ENCODE measurements at places on chromosomes 4 and X.

- no peaks in the 10 kb centered on the region for H3K4me1 ChIP-seq
- H3K27me3 ChIP-seq: no peaks in the 10 kb centered on the region
- no peaks in the 10 kb centered on the region for H3K36me3 ChIP-seq
- no peak overlapping the region for H3K27ac ChIP-seq
- H3K4me3 ChIP-seq: no peak overlapping the region
These were observed 97.2 kb upstream of the NR3C2 start for GRCh38 chr4:148539387-148539786.

GRCh38 chr4:2781911-2782310 lies 11.0 kb upstream of the SH3BP2 start:
- no peaks in the 10 kb centered on the region for H3K27me3 ChIP-seq
- DNase-seq: no peak
- no peaks in the 10 kb centered on the region for H3K36me3 ChIP-seq
- H3K4me3 ChIP-seq: no peak overlapping the region
- peaks cover 9% of the 10 kb centered on the region for H3K4me1 ChIP-seq

DNA sequence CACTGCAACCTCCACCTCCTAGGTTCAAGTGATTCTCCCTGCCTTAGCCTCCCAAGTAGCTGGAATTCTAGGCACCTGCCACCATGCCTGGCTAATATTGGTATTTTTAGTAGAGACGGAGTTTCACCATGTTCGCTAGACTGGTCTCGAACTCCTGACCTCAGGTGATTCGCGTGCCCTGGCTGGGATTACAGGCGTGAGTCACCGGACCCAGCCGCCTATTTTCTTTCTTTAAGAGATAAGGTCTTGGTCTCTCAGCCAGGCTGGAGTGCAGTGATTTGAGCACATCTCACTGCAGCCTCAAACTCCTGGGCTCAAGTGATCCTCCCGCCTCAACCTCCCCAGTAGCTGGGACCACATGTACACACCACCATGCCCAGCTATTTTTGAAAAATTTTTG lies 166.5 kb downstream of the DHRSX start:
- H3K27ac ChIP-seq: no peak overlapping the region
- DNase-seq: no peak
- no peak overlapping the region for H3K4me3 ChIP-seq
- H3K27me3 ChIP-seq: no peaks in the 10 kb centered on the region
- H3K36me3 ChIP-seq: no peaks in the 10 kb centered on the region

GRCh38 chrX:103212749-103213457 lies 2.0 kb upstream of the BEX4 start:
- no peaks in the 10 kb centered on the region for H3K4me1 ChIP-seq
- H3K36me3 ChIP-seq: no peaks in the 10 kb centered on the region
- no peak overlapping the region for H3K4me3 ChIP-seq

DNA sequence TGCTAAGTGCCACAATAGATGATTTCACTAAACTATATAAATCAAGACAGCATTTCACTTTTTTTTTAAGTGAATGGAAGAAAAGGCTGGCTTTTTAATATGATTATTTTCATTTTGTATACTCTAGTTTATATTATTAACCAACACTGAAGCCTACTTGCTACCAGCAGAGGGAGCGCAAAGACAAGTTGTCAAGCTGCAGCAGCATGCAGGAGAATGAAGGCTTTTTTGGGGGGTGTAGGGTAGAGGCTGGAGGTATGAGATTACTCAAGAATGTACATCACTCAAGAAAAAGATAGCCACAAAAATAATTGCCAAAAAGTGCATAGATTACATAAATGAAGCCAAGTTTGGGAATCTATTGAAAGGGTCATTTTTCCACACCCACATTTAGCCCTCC lies 519.5 kb downstream of the FGF13 start:
- H3K4me3 ChIP-seq: no peak overlapping the region
- H3K36me3 ChIP-seq: no peaks in the 10 kb centered on the region
- H3K27ac ChIP-seq: no peak overlapping the region

DNA sequence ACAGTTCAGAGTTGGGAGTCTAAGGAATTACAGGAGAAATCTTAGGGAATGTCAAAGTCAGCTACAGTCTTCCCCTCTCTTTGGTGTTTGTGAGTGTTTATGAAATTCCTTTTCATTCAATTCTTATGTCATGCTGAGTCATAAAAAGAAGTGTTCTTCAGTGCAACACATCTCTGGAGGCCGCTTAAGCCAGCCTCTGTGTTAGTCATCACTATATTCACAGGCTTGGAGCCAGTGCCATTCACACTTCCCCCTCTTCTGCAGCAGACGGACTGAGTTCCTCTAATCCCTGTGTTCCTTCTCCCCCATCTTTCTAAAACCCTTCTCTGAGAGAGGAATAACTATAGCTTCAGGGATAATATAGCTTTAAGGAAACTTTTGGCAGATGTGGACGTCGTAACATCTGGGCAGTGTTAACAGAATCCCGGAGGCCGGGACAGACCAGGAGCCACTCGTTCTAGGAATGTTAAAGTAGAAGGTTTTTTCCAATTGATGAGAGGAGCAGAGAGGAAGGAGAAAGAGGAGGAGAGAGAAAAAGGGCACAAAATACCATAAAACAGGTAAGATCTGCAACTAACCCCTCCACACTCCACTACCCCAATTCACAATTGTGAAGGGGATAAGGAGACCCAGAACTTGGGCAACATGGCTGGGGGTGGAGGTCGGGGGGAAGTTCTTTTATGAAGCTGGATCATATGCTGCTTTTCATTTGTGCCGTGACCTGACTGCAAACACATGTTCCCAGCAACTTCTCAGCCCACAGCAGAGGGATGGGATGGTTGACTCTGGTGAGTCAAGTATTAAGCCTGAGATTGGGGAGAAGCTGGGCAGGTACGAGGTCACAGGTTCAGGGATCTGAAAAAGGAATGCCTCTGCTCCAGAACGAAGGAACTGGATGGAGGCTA lies at the start of gene SRPX2:
SRPX2 (plus strand) TSS at position 244 of the 905 bp plus-strand sequence. CDS start 2,124 bp downstream, outside the sequence.
- peak within 1 kb of the TSS; percentile 86 for H3K27ac ChIP-seq
- H3K4me1 ChIP-seq: peaks cover 31% of the 10 kb centered on the region
- H3K27me3 ChIP-seq: peaks cover 26% of the 10 kb centered on the region
- no peaks in the 10 kb centered on the region for H3K36me3 ChIP-seq
- peak within 1 kb of the TSS; percentile 44 for H3K4me3 ChIP-seq

DNA sequence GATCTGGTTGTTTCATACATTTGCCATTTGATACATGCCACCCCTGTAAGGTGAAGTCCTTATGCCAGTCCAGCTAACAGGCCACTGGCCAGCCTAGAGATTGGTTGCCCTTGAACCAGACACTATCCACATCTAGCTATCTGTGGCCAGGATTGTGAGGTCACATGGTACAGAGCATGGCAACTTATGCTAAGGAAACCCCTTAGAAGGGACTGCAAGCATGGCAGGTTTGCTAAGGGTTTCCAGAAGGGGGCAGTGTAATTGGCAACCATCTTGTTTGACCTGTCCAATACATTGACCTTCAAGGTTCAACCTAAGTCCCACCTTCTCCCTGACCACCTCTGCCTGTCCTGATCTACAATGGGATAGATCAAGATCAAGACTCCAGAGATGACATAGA lies 47.5 kb downstream of the SMC1A start:
- no peak overlapping the region for H3K4me3 ChIP-seq
- no peak overlapping the region for H3K27ac ChIP-seq
- DNase-seq: no peak
- peaks cover 21% of the 10 kb centered on the region for H3K36me3 ChIP-seq
- H3K4me1 ChIP-seq: no peaks in the 10 kb centered on the region

DNA sequence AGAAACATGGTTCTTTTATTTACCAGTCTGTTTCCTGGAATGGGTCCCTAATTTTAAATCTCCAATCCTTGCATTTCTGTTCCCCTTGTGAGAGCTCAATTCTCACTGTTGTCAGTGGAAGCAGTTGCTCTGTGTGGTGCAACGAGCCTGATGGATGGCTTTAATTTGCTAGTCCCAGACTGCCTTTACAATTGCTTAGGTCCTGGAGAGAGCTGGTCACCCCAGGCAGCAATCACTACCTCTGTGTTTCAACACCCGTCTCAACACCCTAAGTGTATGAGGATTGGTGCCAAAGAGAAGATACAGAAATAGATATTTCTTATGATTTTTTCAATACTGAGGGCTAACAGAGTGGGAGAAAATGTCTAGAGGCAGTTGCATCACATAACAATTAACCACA lies 873.8 kb downstream of the GLUD2 start:
- H3K27me3 ChIP-seq: no peaks in the 10 kb centered on the region
- DNase-seq: no peak
- H3K36me3 ChIP-seq: no peaks in the 10 kb centered on the region
- H3K4me3 ChIP-seq: no peak overlapping the region
- no peak overlapping the region for H3K27ac ChIP-seq

- no peak overlapping the region for H3K27ac ChIP-seq
- no peak overlapping the region for H3K4me3 ChIP-seq
- H3K36me3 ChIP-seq: no peaks in the 10 kb centered on the region
- no peaks in the 10 kb centered on the region for H3K4me1 ChIP-seq
These were observed 33.5 kb upstream of the DCX start for GRCh38 chrX:111445485-111445884.

GRCh38 chr4:77538144-77538543 lies 67.5 kb upstream of the CXCL13 start:
- H3K36me3 ChIP-seq: no peaks in the 10 kb centered on the region
- H3K4me1 ChIP-seq: no peaks in the 10 kb centered on the region

DNA sequence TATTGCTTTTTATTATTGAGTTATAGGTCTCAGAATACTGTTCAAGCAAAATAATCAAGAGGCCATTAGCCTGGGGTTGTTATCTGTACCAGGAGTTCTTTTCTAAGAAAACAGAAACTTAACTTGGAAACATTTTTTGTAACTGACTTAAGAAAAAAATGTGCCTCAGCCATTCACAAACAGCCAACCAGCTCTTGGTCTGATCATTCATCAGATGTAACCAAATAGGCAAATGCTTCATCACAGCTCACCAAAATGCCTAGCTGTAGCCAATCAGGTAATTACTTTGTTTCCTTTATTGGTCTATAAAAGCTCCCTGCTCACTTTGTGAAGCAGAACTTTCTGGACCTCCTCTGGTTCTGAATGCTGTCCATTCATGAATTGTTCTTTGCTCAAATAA lies 387.7 kb downstream of the FAT4 start:
- no peak for DNase-seq
- no peaks in the 10 kb centered on the region for H3K27me3 ChIP-seq
- no peaks in the 10 kb centered on the region for H3K36me3 ChIP-seq
- H3K27ac ChIP-seq: no peak overlapping the region

- H3K27me3 ChIP-seq: no peaks in the 10 kb centered on the region
- no peak for DNase-seq
- peaks cover 28% of the 10 kb centered on the region for H3K4me1 ChIP-seq
- peaks cover 65% of the 10 kb centered on the region for H3K36me3 ChIP-seq
- no peak overlapping the region for H3K4me3 ChIP-seq
- no peak overlapping the region for H3K27ac ChIP-seq
These were observed 161.7 kb downstream of the AFAP1 start for GRCh38 chr4:7777871-7778509.

GRCh38 chr4:19266566-19266965 lies 985.1 kb upstream of the SLIT2 start:
- H3K4me3 ChIP-seq: no peak overlapping the region
- no peaks in the 10 kb centered on the region for H3K4me1 ChIP-seq
- no peak overlapping the region for H3K27ac ChIP-seq
- H3K36me3 ChIP-seq: no peaks in the 10 kb centered on the region
- DNase-seq: no peak

DNA sequence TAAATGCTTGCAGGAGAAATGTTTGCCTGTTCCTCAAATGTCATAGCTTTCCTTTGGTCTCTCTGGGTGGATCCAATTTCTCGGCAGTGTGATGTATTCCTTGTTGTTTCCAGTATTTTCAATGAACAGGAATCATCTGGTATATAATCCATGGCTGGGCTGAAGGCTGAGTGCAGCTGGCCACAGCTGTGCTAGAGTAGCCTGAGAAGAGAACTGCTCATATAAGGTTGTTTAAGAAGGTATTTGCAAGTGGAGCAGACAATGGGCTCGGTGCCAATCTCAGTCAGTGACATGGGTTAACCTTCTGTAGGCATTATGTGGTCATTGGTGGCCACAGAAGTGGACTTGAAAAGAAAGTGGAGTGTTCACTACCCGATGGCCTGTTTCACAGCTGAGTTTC lies 390.3 kb downstream of the SPRY1 start:
- H3K27me3 ChIP-seq: no peaks in the 10 kb centered on the region
- no peak overlapping the region for H3K4me3 ChIP-seq
- DNase-seq: peak; percentile 97

DNA sequence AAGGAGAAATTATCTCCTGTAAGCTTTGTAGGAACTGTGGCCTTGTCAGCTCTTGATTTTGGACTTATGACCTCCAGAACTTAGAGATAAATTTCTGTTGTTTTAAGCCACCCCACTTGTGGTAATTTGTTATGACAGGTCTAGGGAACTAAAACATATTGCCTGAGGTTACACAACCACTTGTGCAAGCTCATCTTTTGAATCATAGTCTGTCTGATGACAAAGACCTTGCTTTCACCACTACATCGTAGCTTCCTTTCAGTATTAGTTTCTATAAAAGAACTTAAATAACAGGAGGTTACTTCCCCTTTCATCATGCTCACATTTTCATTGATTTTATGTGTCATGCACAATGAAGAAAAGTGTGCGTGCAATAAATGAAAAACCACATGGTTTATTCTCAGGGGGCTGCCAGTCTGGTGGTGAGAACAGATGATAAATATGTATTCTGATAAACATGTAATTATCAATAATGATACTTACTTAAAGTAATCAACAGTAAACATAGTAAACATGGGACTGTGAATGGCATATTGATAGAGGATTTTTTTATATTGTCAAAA lies 690.0 kb upstream of the HS3ST1 start:
- H3K4me1 ChIP-seq: no peaks in the 10 kb centered on the region
- peak; percentile 47 for DNase-seq
- no peaks in the 10 kb centered on the region for H3K27me3 ChIP-seq
- no peak overlapping the region for H3K27ac ChIP-seq

DNA sequence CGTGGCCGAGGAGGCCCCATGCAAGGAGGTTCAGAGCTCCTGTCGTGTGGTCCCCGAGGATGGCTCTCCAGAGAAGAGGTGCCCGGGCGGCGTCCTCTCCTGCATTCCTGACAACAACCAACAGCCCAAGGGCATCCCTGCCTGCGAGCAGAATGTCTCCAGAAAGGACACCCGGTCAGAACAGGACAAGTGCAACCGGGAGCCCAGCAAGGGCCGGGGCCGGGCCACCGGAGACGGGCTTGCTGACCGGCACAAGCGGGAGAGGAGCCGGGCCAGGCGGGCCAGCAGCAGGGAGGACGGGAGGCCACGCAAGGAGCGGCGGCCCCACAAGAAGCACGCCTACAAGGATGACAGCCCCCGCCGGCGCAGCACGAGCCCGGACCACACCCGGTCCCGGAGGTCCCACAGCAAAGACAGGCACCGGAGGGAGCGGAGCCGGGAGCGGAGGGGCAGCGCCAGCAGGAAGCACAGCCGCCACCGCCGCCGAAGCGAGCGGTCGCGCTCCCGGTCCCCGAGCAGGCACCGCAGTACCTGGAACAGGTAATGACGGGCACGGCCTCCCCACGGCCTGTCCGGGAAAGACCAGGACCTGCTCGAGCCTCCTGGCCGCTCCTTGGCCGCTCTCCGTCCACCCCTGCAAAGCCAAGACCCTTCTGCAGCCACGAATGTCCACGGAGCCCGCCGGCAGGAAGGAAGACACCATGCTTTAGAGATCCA lies 9.8 kb downstream of the AKAP17A start:
- H3K36me3 ChIP-seq: peaks cover 69% of the 10 kb centered on the region
- no peak overlapping the region for H3K4me3 ChIP-seq
- DNase-seq: no peak
- no peak overlapping the region for H3K27ac ChIP-seq
- no peaks in the 10 kb centered on the region for H3K4me1 ChIP-seq
